Activated naive CD4-positive, alpha-beta T cell treated with Interleukin-2 at 50 U/mL for 16 hours (primary cell): ENCODE measurements at places on chromosomes 16 and 17.

DNA sequence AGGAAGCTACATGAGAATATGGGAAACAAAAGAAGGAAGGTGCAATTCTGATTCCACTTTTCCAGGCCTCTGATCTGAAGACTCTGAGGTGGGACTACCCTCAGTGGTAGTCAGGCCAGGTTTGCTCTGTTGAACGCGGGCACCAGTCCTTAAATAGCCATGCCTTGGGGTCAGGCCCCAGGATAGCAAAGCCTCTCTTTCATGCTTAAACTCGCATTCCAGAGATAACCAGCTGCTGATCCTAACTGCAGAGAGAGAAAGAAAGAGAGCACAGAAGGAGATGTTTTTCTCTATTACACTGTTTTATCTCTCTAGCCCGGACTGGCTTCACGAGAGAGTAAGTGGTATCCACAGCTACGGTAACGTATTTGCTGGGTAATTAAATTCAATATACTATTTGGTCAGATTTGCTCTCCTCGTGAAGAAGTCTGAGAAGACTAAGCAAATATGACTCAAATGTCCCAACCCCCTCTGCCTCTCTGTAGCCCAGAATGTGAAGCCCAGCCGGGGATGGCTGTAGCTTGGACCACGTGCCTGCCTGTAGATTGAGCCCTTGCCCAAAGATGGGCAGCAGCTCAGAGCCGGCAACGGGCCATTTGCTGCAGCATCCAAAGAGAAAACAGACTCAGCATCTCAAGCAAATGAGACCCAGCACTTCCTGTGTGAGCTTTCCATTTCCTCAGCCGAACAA lies 122.2 kb downstream of the SMG6 start:
- DNase-seq, result no peak

- no peak for DNase-seq
Measured at GRCh38 chr16:85363881-85364280, 249.2 kb upstream of the GSE1 start.

DNA sequence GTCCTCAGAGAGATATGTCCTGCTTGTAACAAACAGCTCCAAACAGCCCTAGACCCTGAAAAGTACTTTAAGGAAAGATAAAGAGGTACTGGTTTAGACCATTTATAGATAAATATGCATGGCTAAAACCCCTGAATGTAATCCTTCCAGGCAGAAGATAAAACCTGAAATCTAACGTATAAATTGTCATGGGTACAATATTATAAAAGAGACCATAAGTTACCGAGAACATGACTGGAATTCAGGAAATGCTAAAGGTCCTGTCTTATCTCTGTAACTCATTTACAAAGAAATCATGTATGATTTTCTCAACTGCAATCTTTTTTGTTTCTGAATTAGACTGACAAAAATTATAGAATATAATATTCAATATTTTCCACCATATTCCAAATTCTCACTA lies 9.2 kb upstream of the KANSL1 start:
- DNase-seq, result no peak

- no peak for DNase-seq
Measured at GRCh38 chr16:5175266-5175665, 77.7 kb upstream of the EEF2KMT start.

DNA sequence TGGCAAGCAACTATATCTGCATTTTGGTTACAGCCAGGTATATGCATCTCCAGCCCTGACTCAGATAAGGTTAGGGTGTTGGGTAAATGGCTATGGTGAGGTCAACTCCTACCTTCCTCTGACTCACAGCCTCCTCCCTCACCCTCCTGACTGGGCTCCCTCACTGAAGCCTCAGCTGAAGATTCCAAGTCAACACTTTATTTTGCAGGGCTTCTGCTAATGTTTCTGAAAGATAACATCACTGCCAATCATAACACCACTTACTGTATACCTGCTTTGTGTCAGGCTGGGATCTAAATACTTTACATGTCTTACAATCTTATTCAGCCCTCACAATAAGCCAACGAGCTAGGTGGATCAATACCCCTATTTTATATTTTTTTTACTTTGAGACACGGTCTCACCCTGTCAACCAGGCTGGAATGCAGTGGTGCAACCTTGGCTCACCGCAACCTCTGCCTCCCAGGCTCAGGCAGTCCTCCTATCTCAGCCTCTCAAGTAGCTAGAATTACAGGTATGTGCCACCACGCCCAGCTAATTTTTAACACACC lies 47.8 kb upstream of the GCSH start:
- no peak for DNase-seq

DNA sequence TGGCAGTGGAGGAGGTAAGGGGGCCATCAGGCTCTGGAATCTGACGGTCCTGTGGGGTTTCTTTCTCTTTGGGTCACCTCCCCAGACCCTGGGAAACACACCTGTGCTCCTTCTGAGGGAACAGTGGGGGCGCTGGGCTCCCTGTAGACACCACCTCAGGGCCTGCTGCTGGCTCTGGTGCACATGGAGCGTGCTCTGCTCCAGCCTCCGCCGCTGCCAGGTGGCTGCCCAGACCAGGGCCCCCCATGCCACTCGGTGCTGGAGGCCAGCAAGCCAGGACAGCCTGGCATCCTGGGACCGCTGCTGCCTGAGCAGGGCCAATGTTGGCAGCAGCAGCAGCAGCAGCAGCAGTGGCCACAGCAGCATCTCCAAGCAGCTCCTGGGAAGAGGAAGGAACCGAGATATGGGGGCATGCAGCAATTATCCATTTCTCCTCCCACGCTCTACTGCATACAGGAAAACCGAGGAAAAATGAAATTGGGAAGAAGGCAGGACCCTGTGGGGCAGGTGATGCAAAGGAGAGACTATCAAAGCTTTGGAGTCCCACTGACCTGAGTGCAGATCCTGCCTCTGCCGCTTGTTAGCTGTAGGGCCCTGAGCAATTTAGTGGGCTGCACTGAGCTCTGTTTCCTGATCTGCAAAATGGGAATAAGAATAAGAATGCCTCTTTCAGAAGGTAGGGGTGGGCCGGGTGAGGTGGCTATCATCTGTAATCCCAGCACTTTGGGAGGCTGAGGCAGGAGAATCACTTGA lies 902 bp downstream of the GHDC start:
- no peak for DNase-seq

- no peak for DNase-seq
Measured at GRCh38 chr16:83652943-83653342, 154.8 kb upstream of the HSBP1 start.

GRCh38 chr16:54928411-54929089 lies 2.1 kb upstream of the IRX5 start:
- DNase-seq, result peak; percentile 27

DNA sequence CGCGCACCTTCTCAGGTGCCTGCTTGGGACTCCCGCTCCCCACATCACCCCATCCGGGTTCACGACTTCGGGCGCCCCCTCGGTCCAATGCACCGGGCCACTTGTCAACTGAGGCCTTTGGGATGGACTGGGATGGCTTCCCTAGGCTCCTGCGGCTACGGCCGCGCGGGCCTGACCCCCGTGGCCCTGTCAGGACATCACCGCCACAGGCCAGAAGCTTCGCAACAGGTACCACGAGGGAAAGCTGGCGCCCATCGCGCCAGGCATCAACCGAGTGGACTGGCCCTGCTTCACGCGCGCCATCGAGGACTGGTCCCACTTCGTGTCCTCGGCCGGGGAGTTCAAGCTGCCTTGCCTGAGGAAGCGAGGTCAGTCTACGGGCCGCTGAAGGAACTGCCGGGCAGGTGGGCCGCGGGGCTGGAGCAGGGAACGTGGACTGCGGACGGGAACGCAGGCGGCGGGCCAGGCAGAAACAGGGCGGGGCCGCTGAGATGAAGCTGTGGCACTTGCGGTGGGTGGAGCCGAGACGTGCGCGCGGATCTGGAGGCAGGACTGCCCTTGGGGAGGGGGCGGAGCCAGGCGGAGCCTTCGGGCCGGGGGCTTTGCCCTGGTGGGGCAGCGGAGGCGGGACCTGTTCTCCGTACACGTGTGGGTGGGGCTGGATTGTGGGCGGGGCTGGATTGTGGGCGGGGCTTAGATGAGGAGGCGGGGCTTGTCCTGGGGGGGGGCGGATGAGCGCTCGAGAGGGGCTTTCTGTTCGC lies 13.7 kb upstream of the CNGB1 start:
- DNase-seq, result peak; percentile 92
